H7 (cell line): ENCODE measurements at places on chromosomes 4 and X.

- DNase-seq, result no peak
These were observed 56.3 kb upstream of the CXCL8 start for GRCh38 chr4:73684097-73684496.

DNA sequence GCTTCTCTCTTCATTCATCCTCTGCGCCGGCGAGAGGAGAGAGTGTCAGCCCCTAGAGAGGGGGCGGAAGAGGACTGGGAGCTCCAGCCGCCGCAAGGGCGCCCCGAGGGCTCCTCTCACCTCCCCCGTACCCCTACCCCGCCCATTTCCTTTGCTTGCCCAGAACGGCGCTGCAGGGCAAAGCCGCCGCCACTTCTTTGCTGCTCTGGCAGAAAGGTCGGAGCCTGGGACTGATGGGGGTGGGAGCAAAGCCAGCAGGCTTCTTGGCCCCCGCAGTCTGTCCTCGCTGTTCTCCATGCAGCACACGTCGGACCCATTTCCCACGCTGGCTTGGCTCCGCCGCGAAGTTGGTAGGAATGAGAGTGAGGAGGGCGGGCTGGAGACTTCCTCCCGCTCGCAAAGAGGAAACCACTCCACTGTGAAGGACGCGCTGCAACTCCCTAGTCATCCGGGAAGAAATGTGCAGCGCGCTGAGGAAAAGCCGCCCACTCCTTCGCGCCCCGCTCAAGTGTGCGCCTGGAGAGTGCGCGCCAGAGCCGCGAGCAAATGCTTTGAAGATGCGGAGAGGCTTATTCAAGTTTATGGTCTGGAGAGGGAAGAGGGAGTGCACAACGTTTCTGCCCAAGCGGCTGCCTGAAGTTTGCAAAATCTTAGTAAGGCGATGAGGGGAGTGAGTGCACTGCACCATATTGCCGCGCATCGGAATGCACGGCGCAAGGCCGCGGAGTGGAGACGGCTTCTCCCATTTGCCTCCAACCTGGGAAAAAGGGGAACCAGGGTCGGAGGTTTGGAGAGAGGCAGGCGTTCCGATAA is 2.8 kb upstream of the PCDH7 start:
- DNase-seq, result peak; percentile 85

DNA sequence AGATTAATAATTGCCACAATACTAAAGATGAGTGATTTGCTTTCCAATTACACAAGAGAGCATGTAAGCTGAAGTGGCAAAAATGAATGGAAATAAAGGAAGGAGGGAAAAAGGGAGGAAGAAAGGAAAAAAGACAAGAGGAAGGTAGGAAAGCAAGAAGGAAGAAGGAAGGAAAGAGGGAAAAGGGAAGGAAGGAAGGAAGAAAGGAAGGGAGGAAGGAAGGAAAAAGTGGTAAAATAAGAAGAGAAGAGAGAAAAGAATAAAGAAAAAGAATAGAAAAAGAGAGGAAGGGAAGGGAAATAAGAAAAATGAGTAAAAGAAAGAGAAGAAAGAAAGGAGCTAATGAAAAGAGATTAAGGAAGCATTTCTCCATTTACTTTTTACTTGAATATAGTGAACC is 4.6 kb downstream of the NDST4 start:
- no peak for DNase-seq

- no peak for DNase-seq
These were observed 32.8 kb upstream of the SGMS2 start for GRCh38 chr4:107791902-107792301.

DNA sequence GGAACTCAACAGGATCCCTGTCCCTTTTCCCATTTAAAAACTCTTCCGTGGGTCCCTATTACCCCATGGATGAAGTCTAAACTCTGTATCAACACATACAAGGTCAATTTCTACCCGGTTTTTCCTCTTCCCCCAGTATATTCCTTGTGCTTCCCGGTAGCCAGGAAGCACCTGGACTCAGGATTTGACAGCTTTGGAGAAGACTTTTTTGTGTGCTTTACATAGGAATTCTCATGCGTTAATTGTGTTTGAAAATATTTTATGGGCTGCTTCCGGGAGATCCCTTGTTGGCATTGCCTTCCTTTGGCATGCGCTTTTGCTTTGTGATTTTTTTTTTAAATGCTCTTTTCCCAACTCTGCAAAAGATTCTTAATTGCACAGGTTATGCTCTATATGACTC is 7.2 kb downstream of the SMS start:
- no peak for DNase-seq

- DNase-seq, result no peak
These were observed 438.6 kb upstream of the EPHA5 start for GRCh38 chr4:66108898-66109297.

GRCh38 chr4:186845137-186845842 is 121.6 kb upstream of the FAT1 start:
- no peak for DNase-seq

DNA sequence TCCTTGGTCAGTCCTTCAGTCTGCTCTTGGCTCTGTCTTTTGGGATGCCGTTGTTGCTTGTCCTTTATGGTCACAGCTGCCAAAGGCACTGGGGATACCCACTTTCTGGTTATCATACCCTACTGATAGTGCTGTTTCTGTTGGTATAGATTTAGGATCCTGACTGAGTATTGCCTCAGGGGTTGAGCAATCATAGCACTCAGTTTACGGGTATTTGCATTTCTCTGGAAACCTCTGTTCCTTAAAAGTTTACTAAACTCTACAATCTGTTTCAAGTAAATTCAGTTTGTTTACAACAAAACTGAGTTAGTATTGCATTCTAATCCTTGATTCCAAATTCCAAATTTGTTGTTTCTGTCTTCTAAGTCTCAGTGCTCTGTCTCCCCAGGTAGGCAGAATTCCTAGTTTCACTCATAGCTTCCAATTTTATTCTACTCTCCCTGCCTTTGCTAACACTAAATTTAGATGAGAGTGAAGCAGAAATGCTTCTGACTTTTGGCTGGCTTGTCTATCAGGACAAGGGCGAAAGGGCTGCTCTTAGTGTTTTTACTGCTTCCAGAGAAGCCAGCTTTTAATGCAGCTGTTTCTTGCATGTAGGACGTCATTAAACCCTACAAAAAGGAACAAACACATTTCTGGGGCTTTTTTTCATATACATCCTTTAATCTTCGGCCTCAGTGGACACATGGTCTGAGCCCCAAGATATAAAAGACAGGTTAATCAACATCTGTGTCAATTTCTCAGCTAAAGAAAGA is 17.2 kb upstream of the TET2 start:
- no peak for DNase-seq

DNA sequence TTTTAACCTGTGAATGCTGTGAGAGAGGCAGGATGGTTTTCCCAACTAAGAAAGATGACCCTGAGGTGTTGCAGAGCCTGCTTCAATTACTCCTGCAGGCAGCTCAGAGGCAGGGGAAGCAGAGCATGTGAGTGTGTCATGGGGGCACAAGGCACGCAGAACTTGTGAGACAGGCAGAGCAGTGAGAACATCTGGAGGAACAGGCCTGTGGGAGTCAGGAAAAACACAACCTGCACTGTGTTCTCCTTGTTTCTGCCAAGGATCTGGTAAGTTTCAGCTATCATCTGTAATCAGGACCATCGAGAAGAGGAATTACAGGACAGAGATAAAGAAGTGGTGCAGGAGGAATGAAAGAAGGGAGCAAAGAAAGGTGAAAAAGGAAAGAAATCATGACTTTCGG is 741.8 kb upstream of the INTU start:
- DNase-seq, result no peak

GRCh38 chrX:79081895-79082512 is 62.5 kb upstream of the GPR174 start:
- peak; percentile 32 for DNase-seq

DNA sequence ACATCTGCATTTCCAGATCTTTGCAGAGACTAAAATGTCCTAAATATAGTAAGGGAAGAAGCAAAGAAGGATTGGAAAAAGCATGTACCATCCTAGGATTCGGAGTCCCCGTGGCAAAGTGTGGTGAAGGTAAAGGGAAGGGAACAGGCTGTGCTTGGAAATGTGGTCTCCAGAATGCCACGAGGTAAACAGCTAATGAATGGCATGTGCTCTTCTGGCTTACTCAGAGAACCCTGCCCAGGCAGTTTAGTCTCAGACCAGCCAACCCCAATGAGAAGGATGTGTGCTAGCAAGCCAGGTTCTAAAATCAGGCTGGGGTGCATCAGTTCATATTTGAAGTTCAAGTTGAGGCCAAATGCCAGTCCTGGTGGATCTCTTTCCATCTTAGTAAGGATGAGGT is 113.1 kb downstream of the RS1 start:
- DNase-seq, result no peak

DNA sequence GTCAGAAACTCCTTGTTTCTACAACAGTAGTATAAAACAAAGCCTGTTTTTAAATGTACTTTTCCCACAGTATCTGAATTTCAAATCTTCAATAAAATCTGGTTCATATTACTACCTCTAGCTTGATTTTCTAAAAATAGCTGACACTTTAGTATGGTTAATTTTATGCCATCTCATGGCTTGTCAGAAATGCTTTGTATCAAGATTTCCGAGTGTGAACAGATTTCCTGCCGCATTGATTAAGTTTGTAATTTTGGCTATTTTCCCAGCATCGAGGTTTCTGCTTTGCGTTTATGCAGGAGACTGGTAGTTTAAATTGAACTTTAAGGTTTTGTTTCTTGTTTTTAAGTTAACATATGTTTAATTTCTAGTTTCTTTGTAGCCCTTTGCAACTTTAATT is 44.2 kb downstream of the CLCN3 start:
- DNase-seq, result no peak

GRCh38 chrX:133215747-133216146 is 2.4 kb downstream of the TFDP3 start:
- DNase-seq, result peak; percentile 61

- DNase-seq, result no peak
These were observed 482.0 kb upstream of the TENM3 start for GRCh38 chr4:181761156-181761555.

DNA sequence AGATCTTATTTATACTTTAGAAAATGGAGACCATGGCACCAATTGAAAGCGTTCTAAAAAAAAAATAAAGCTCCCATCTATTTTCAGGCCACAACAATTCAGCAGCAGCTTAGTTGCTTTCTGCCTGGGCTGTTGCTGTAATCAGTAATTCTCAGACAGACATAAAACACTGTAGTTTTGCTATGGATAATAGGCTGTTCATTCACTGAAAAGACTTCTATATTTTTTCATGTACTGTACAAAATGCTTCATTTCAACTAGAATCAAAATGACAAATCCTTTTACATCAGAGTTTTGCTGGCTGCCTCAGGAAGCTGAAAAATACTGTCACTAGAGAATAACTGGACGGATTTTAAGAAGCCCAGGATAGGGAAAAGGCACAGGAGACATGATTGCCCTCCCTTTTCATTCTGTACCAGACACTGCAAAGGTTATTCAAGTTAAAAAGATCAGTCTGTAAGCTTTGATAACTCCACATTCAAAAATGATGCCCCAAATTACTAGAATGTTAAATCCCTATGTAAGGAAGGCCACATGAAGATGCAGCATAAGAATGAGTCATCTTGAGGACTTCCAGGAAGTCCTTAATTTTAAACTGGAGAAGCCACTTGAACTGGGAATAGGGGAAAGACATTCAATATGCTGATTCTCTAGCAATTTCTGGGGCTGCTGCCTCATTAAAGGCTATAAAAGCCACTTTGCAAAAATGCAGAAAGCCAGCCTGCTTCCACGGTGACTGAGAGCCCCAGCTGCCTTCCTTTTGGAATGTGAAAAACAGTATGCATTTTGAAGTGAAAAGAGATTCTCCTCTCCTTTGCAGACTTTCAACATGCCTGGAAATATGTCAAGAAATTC is 403.2 kb upstream of the RASGEF1B start:
- DNase-seq, result no peak

DNA sequence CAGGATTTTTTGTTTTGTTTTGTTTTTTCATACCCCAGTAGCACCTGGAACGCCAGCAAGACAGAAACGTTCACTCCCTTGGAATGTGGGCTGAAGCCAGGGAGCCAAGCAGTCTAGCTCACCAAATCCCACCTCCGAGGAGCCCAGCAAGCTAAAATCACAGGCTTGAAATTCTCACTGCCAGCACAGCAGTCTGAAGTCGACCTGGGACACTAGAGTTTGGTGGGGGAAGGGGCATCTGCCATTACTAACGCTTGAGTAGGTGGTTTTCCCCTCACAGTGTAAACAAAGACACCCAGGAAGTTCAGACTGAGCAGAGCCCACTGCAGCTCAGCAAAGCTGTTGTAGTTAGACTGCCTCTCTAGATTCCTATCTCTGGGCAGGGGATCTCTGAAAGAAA is 99.6 kb upstream of the FGF16 start:
- no peak for DNase-seq

GRCh38 chr4:79598801-79599200 is 190.8 kb upstream of the GK2 start:
- DNase-seq, result no peak

DNA sequence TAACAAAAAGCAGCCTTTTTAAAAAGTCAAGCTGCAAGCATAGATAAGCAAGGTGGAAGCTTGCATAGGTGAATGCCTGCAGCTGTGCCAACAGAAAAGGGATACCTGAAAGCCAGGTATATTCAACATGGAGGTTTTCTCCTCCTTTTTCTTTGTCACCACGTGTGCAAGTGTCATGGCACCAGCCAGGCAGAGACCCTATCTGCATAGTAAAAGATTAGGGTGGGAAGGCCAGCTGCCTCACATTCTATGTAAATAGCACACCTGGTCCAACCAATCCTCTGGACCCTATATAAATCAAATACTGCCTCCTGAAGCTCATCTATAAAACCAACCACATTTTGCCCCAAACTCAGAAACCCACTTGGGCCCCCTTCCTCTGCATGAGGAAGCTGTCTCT is 28.0 kb upstream of the PLK4 start:
- no peak for DNase-seq

- peak; percentile 82 for DNase-seq
These were observed at the start of gene MAGEA8 for GRCh38 chrX:149881081-149881711. TSS of gene MAGEA8 (plus strand) at chrX:149881183. CDS start at chrX:149884273, 3,090 bp downstream.

GRCh38 chrX:41491267-41492004 is 44.3 kb downstream of the NYX start:
- DNase-seq, result peak; percentile 23
